Inflammatory macrophage treated with lipopolysaccharide for 1 hour (primary cell): ENCODE measurements at places on chromosomes 3 and 15.

DNA sequence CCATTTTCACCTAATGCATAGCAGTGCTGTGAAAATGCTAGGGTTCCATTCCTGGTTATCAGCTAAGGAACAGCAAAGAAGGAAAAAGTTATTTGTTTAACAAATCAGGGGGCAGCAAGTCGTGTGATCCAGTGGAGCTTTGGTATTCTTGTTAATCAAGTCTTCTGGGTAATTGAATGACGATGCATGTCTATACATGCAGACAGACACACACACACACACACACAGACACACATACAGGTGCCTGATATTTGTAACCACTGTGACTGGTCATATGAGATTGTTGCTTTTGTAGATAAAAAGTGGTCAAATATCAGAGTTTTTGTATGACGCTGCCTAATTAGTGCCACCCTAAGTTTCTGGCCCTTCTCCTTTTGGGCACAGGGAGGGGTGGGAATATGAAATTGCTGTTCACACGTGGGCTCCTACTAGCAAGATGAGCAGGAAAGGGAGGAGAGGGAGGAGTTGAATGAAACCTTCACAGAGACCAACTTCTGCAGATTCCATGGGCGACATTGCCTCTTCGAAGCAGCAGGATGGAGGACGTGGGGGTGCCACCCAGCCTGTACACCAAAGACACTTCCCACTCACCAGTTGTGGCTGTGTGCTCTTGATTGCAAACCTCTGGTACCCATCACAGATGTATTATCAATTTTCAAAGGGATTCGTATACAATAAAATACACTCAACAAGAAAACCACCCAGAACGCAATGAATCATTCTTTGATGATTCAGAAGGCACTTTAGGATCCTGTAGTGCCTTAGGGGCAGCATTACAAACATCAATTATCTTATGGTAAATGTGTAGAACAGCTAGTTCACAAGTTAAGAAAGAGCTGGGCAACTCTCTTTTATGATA lies 281.9 kb upstream of the ICE2 start:
- no peak for DNase-seq

DNA sequence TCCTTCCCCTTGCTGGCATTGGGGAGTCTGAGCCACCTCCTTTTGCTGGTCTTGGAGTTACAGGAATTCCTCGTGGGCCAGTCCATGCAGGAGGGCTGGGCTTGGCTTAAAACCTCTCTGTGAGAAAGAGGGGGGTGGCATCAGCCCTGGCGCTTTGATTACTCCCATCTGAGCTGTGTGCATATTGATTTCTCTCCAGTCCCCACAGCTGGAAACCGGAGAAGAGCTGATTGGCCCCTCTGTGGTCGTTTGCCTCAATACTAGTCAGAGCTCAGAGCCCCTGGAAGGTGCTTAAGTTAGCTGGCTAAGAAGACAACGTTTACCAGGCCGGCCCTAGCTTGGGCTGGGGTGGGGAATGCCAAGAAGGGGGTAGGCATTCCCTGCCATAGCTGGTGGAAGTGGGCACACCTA lies 4.0 kb upstream of the RASGRF1 start:
- no peak for DNase-seq

- no peak for DNase-seq
These were observed 19.5 kb upstream of the TIMP4 start for GRCh38 chr3:12178091-12178820.

- no peak for DNase-seq
These were observed 47.6 kb downstream of the SHOX2 start for GRCh38 chr3:158058495-158059130.

GRCh38 chr3:9622438-9622837 lies 26.9 kb upstream of the MTMR14 start:
- no peak for DNase-seq

GRCh38 chr3:104044002-104044401 lies 1322.7 kb upstream of the ALCAM start:
- DNase-seq: no peak

GRCh38 chr3:172546628-172547214 lies 23.5 kb upstream of the TNFSF10 start:
- DNase-seq: peak; percentile 52

- no peak for DNase-seq
These were observed 82.4 kb downstream of the EBLN2 start for GRCh38 chr3:73143821-73144237.

DNA sequence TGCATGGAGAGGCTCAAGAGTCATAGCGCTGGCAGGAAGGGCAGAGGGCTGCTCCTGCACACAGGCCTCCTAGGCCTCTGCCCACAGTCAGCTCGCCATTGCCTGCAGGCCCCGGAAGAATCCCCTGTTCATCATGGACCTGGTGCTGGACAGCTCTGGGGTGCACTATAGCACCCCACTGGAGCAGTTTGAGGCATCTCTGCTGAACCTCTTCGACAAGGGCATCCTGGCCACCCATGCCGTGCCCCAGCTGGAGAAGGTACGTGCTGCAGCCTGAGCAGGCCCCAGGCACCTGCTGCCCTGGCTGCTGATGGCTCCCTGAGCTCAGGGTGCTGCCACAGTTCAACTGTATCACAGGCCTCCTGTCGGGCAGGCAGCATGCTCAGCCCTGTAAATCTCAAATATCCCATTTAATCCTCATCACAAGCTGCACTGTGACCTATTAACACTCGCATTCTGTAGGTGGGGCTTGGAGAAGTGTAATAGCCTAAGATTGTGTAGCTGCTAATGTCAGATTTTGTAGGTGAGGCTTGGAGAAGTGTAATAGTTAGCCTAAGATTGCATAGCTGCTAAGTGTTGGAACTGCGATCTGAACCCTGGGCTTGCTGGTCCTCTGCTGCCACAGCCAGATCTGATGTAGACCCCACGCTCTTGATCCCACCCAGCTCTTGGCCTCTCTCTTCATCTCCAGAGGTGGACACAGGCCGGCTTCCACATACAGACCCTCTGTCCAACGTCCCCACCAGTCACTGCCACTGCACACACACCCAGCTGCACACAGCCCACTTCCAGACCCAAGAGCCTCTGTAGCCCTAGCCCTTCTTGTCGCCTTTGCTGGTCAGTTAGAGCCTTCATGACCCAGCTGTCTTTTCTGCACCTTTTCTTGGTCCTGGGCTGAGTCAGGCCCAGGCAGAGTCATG lies 31.9 kb downstream of the DNAH1 start:
- DNase-seq: no peak

GRCh38 chr3:173743516-173743915 lies 346.0 kb downstream of the NLGN1 start:
- DNase-seq: no peak

- peak; percentile 85 for DNase-seq
These were observed 62.7 kb upstream of the ZNF148 start for GRCh38 chr3:125437631-125438435.

DNA sequence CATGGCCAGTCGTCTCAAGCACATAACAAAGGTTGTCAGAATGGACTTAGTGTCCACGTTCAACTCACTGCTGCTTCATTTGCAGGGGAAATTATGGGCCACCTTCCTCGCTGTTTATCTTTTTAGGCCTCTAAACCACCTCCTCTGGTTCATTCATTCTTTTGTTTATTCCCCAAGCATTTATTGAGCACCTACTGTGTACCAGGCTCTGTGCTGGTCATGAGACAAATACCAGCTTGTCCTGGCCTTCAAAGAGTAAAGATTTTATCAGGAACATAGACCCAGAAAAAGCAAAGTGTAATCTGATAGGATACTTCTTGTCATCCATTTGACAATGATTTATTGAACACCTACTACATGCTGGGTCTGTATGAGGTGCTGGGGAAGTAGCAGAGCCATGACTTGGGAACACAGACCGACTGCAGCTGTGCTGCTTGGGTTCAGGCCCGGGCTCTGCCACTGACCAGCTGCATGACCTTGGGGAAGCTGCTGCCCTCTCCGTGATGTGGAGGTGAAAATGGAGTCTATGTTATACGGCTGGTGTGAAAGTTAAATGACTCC lies 63.4 kb upstream of the SLC6A6 start:
- DNase-seq: no peak

DNA sequence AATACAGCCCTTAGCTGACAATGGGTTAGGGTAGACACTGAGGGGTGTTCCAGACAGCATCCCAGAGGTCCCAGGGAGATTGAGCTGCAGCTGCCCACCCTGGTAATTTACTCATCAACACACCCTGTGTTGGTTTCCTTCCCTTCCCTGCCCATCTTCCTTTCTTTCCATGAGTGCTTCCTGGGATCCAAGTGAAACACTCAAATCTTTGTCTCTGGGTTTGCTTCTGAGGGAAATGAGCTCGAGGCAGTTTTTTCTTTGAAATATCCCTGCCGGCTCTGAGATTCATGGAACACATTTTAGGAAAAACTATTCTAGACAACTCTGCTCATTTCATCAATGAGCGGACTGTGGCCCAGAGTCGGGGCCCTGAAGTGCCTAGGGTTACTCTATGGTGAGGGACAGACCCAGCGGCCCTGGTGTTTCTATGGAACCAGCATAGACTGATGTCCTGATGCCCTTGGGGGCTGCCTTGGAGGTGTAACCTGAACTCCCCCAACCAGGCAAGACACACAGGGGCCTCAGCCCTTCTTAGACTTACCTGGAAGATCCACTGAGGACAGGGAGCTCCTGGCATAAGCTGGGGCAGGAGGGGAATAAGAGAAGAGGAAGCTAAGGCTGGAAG lies 14.9 kb upstream of the CSRNP1 start:
- no peak for DNase-seq

GRCh38 chr3:147099076-147099475 lies 307.3 kb downstream of the ZIC4 start:
- DNase-seq: no peak

DNA sequence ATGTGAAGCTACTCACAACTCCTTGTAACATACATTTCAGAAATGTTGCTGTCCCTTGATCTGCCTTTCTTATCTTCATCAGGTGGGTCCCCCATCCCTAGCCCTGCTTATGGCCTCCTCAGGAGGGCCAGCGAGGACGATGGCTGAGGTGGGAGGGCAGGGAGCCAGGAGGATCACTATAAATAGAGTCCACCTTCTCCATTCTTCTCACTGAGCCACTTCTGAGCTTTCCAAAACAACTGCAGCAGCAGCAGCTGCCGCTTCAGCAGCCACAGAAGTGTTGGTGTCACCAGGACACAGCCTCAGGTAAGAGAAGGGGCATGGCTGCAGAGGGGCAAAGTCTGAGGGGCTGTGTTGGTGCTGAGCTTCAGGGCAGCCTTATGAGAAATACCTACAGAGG lies 53.5 kb downstream of the ANAPC13 start:
- DNase-seq: no peak

DNA sequence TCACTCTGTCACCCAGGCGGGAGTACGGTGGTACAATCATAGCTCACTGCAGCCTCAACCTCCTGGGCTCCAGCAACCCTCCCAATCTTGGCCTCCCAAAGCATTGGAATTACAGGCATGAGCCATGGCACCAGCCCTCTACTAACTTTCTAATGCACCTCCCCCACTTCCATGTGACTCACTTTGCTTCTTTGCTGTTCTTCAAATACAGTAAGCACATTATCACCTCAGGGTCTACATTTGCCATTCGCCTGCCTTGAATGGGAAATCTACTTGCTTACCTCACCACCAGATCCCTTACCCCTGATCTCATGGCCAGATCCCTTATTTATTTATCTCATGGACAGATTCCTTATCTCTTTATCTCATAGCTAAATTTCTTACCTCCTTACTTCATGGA lies 235.3 kb downstream of the KCNMB2 start:
- no peak for DNase-seq

- DNase-seq: no peak
These were observed 149.8 kb downstream of the ZNF385D start for GRCh38 chr3:21601178-21601577.

DNA sequence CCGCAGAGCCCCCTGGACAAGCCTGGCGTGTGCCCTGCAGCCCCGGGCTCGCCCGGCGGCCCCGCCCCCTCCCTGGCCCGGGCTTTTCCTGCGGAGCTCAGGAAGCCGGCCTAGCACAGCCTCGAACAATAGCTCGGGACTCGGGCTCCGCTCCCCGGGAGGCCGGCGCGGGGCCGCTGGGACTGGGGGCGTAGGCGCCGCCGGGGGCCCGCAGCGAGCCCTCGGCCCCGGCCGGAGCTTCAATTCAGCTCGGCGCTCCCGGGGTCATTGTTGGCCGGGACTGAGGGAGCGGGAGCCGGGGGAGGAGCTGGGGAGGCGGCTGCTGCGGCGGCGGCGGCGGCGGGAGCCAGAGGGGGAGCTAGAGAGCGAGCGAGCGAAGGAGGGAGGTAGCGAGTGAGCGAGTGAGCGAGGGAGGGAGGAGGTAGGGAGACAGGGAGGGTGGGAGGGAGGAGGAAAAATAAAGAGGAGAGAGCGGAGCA lies 41.0 kb upstream of the ROPN1 start:
- peak; percentile 20 for DNase-seq

GRCh38 chr3:29805757-29806156 lies 524.9 kb downstream of the RBMS3 start:
- DNase-seq: no peak

DNA sequence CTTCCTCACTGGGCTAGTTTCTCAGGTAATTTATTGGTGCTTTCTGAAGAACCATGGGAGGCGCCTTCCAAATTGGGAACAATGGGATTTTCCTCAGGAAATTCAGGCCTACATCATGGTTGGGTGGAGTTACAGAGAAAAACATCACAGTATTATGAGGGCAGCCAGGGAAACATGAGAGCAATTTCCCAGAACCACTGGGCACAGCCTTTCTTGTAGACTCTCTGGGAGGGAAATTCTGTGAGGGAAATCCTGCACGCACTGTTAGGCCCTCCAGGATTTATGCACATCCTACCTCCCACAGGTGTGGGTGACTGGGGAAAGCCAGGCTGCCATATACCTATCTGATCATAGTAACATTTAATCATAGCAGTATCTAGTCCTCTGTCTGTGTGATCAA lies 13.2 kb downstream of the POPDC2 start:
- DNase-seq: peak; percentile 63

DNA sequence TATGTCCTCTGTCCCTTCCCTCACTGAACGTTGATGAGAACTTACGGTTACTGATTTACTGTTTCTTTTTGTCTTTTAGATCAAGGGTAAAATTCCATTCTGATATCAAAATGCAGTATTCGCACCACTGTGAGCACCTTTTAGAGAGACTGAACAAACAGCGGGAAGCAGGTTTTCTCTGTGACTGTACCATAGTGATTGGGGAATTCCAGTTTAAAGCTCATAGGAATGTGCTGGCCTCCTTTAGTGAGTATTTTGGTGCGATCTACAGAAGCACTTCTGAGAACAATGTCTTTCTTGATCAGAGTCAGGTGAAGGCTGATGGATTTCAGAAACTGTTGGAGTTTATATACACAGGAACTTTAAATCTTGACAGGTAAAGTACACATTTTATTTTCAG lies 990 bp downstream of the MYNN start:
- DNase-seq: no peak

GRCh38 chr3:38264353-38264771 lies 1.2 kb upstream of the SLC22A13 start:
- DNase-seq: no peak

DNA sequence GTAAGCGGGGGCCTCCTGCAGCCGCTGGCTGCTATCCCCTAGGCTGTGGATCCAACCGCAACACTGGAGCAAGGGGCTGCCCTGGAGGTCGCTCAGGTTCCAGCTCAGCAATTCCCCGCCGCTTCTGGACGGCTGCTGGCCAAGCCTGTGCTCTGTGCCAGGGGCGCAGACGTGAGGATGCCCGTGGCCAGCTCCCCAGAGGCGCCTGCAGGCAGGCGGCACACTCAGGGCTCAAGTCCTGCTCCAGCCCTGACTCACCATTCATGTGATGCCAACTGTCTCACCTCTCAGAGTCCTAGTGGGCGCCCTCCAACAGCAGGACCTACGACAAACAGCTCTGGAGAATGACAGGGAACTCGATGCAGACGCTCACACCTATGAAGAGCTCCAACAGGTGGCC lies 31.6 kb downstream of the KLHL25 start:
- DNase-seq: no peak
